ENCODE measurements at places on chromosomes 12 and 14.

- no peak for DNase-seq
Observed at GRCh38 chr12:59859171-59859510, 263.3 kb downstream of the SLC16A7 start.

- no peak for DNase-seq
Observed at GRCh38 chr12:93707836-93708235, 30.7 kb downstream of the CRADD start.

GRCh38 chr12:91003737-91004136, 1.0 kb downstream of the EPYC start:
- DNase-seq, result no peak

DNA sequence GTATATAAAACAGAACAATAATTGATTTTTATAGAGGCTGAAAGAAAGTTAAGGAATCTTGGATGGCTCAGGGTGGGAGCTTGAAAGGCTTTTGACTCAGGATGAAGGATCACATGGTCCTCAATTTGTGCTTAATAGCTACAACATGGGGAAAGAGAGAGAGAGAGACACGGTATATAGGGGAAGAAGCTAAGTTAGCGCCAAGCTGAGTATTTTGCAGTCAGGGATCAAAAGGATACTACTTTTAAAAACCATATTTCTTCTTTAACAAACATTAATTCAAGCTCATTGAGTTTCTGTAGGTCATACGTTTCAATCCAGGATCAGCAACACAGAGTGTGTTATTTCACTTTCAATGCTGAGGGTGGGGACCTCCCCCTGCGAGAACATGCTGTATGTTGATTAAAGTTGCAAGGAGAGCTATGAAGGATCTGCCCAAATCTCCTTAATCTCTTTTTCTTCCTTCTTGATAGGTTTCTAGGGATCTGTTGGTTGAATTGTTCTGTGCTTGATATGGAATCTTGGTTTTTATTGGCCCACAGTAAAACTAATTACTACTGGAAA, 133.1 kb upstream of the NUDT4 start:
- peak; percentile 6 for DNase-seq

DNA sequence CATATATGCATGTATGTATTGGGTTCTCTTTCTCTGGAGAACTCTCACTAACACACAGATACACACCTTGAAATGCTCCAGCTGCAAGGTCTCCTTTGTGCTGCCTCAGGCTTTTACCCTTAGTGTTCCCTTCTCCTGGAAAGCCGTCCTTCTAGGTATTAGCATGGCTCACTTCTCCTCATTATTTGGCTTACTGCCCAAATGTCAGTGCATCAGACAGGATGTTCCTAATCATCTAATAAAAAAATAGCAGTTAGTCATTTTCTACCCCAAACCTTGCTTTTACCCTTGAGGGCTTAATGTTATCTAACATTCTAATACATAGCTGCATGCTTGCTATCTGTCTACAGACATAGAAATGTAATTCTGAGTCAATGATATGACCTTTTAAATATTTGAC, 109.0 kb upstream of the SLC16A7 start:
- DNase-seq, result no peak

DNA sequence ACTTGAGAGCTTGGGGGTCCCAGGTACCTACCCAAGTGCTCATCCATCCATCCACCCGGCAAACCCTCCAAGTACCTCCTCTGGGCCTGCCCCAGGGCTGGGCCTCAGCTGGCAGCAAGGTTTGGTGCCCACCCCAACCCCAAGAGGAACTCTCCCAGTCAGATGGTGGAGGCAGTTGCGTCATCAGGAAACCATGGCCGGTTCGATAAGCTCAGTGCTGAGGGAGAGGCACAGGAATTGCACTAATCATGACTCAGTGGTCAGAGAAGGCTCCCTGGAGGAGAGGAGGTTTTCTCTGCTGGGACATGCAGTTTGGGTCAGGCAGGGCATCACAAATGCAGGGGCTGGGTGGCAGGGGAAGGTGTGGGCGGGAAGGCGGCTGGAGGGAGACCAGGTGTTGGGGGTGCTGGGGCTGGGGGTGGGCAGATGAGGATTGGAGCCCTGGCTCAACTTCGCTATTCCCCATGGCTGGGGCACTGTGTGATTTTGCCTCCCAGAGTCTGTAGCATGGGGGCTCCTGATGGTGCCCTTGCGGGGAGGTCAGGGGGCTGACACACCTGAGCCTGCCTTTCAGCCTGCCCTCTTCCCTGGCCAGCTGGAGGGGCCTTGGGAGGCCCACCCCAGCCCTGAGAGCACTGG, 32.2 kb downstream of the SH2B3 start:
- DNase-seq, result no peak

GRCh38 chr12:6961695-6962284, 8.7 kb downstream of the PHB2 start:
- DNase-seq, result peak; percentile 96

- DNase-seq, result no peak
Observed at GRCh38 chr14:105857220-105857825, 330.9 kb downstream of the TMEM121 start.

DNA sequence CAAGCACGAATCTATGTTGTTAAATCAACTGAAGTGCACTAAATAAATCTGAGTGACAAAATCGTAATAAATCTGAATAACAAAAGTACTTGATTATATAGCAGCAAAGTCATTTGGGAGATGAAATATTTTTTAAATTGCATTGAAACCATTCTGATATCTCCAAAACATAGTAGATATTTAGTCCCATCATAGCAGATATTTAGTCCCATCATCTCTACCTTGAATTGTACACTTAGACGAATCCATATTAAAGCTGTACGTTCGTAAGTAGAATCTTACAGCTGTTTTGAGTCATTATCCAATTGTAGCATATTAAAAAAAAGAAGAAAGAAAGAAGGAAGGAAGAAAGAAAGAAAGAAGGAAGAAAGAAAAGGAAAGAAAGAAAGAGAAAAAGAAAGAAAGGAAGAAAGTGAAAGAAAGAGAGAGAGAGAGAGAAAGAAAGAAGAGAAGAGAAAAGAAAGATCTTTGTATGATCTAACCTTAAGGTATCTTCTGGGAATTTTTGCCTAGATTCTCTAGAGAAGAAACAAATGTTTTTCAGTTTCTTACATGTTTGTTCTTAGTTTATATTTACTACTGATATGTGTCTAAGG, 2.6 kb downstream of the DCN start:
- no peak for DNase-seq

DNA sequence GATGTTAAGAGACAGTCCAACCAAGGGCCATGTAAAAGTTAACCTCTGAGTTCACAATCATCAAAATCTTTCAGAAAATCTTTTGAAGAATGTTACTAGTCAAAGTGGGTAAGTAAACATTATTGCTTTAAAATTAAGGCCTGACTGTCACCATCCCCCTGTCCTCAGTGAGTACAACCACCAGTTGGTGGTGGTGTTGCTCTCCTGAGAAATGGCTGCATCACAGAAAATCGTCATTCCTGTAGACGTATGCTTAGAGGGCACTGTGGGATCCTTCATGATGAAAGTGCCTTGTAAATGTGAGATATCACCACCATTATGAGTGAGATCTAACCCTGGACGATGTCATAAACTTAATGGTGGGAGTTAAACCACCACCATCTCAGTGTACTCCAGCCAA, 451.2 kb downstream of the RPS29 start:
- peak; percentile 31 for DNase-seq

DNA sequence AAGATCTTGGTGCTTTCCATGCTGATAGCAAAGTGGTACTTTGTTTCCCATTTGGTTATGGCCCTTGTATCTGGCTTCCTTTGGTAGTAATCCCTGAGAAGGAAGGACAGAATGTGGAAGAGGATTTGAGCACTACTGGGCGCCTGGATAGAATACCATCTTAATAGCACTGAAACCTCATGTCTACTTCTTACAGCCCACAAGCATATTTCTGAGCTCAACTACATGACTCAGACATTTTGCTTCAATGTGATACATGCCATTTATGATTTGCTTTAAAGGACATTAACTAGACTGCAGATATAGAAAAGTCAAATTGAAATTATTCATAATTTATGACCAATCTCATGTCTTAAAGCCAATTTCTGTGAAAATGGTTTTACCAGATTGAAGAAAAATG, 80.4 kb downstream of the LIN7A start:
- DNase-seq, result no peak

GRCh38 chr12:99619389-99620158, 28.0 kb upstream of the GARIN6 start:
- DNase-seq, result peak; percentile 82

GRCh38 chr12:108640802-108641445, 7.2 kb upstream of the SELPLG start:
- peak; percentile 71 for DNase-seq

DNA sequence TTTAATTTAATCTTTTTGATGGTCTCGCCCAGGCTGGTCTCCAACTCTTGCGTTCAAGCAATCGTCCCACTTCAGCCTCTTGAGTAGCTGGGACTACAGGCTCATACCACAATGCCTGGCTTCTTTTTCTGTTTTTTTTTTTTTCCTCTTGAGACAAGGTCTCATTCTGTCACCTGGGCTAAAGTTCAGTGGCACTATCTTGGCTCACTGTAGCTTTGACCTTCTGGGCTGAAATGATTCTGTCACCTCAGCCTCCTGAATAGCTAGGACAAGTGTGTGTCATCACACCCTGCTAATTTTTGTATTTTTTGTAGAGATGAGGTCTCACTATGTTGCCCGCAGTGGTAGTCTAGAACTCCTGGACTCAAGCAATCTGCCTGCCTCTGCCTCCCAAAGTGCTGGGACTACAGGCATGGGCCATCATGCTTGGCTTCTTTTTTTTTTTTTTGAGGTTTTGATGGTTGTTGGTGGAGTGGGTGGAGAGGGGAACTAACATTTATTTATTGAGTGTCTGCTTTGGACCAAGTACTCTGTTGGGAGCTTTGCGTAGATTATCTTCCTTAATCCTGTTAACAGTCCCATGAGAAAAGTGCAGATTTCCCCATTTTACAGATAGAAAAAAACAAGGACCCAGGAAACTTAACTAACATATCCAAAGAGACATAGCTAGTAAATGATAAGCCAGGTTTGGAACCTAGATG, 102.0 kb downstream of the DIP2B start:
- DNase-seq, result peak; percentile 23

DNA sequence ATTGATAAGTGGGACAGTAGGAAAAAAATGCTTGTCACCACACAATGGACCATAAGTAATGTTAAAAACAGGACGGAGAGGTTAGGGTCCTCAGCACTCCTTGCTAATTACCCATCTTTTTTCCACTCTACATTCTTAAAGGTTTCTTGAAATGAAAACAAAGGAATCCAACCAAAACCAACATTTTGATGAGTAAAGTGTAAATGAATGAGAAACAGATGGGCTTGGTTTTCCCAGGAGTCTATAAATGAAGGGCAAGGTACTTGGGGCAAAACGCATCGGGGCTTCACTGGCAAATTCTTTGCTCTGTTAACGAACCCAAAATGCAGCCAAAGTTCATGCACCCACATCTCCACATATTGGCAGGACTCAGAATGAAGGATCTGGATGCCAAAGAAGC, 129.2 kb upstream of the BMP4 start:
- DNase-seq, result no peak
